HAP-1 (cell line): ENCODE measurements at places on chromosomes 6 and 20.

DNA sequence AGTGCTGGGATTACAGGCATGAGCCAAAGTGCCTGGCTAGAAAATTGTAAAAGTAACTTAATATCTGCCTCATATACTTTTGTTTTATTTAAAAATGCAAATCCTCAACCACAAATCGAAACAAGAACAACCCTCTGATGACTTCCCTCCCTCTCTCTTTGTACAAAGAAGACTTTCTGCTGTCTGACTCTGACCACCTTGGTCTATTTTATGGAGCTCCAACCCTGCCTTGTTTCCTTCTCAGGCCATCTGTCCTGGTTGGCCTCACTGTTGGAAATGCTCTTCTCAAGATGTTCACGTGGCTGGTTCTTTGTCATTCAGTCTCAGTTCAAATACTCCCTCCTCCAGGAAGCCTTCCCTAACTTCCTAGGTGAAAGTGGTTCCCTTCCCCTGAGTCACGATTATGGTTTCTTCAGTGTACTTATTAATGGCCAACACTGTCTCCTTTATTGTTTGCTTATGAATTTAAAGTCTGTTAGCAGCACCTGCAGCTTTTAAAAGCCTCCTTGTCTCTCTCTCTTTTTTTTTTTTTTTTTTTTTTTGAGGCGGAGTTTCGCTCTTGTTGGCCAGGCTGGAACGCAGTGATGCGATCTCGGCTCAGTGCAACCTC is 151.5 kb upstream of the SALL4 start:
- no peak for DNase-seq

- DNase-seq = peak; percentile 74
Observed at GRCh38 chr6:164690702-164691500, 618.5 kb downstream of the C6orf118 start.

GRCh38 chr20:49692941-49693340 is 20.7 kb downstream of the B4GALT5 start:
- no peak for DNase-seq

DNA sequence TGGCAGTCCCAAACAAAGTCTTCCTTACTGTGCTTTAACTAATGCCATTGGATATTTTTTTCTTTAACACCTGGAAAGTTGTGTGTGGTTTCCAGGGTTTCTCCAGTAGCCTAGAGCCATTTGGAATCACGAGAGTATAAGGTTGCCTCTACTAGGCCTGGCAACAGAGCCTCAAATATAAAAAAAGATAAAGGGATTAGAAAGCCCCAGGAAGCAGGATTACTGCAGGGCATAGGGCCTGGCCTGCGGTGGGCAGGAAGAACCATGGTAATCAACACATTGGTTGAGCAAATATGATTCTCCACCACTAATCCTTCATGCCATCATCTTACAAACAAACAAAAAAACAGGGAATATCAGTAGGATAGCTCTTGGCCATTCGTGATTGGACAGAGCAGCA is 177.8 kb upstream of the GGTLC1 start:
- DNase-seq = no peak

DNA sequence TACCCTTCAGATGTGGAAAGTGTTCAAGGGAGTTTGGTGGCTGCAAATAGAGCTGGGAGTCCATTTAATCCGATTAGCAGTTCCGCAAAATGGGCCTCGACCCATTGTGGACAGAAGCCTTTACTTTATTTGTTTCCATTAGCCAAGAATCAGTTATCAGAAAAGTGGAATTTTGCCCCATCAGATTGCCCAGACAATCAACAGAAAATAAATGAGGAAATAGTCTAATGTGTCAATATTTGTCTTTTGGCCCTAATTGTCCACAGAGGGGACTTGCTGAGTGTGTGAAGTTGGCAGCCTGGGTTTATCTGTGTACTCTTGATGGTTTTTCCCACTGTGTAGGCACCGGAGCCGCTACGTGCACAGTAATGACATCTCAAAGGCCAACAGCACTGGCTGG is 134.3 kb downstream of the LINC00237 start:
- DNase-seq = no peak

DNA sequence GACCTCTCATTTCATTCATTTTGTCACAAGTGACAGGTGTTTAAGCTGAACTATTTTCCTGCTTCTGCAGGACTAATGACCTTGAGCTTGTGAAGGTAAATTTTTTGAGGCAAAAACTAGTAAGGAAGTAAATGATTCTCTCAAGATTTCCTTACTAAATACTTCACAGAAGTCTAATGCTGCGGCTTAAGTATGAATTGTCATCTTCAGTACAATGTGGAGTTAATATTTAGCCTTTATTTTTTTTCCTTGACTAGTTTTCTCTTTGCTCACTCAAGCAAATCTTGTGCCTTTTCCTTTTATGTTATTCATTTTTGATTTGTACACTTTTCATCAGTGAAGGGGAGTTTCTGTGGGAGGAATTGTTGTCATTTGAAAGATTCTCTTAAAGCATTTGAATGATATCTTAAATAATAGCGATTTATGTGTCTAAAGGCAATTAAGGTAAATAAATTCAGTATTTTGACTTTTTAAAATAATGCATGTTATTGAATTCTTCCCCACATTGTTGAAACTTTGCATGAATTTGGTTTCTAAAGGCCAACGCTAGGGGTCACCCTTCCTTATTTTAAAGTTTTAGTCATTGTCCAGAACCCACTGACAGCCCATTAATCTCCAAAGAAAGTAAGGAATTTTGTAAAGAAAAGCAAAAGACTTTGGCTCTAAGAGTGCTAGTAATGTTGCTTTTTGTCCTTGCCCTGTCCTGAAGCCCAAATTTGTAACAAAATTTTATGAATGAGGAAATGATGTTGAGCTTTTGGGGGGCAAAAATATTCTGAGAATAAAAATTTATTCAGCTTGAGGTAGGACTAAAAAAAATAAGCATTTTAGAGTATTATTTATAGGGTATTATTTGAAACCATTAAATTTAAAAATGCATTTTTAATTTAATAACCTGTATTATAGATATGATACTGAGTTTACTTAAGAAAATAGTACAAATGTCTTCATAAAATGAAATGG is 157.4 kb upstream of the LAMA2 start:
- DNase-seq = peak; percentile 76

- no peak for DNase-seq
Observed at GRCh38 chr6:35051396-35051795, 89.7 kb downstream of the TCP11 start.

- DNase-seq = peak; percentile 30
Observed at GRCh38 chr20:25389401-25389857, 1.2 kb downstream of the ABHD12 start.
